Amygdala (tissue), 56 donors: ENCODE measurements at places on chromosomes 2 and 18.
A peak's percentile ranks its signal among the peaks of the same experiment; 100 is the strongest.

- DNase-seq = no peak
Observed at GRCh38 chr2:195706161-195706900, 49.3 kb downstream of the SLC39A10 start.

GRCh38 chr2:217801115-217801531 is 201.7 kb downstream of the TNS1 start:
- no peak for DNase-seq

DNA sequence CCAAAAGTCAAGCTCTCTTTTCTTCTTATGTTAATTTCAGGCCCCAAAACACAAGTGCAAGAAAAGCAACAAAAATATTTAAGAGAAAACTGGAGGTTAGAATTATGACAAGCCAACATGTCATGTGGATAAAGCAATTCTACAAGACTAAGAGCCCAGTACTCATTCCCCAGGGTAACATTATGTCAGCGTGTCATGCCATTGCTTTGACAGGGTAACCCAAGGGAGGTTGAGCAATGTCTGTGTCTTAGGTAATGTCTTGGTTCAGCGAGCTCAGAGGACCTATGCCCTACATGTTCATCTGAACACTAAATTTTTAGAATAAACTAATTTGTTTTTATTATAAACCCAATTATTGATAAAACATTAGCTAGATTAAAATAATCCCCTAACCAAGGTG is 173.2 kb upstream of the ZNF804A start:
- DNase-seq = no peak

DNA sequence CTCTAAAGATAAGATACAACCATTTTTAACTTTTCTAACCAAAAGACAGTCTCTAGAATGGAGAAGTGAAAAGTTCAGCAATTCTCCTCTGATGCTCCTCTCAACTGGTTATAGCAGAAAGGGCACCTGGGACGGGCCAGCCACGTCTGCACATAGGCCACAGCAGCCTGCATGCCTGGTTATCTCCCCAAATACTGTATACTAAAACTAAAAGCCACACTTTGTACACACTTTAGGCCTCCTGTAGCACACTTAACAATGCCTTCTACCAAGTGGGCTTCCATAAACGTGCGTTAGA is 179.1 kb downstream of the ANKRD44 start:
- no peak for DNase-seq

GRCh38 chr2:129061069-129061768 is 742.6 kb upstream of the HS6ST1 start:
- DNase-seq = no peak

- no peak for DNase-seq
Observed at GRCh38 chr18:76847916-76848315, 25.6 kb downstream of the ZNF236 start.

- DNase-seq = no peak
Observed at GRCh38 chr2:60649721-60650120, 96.3 kb upstream of the BCL11A start.

GRCh38 chr2:8626572-8626971 is 55.3 kb upstream of the ID2 start:
- DNase-seq = no peak

DNA sequence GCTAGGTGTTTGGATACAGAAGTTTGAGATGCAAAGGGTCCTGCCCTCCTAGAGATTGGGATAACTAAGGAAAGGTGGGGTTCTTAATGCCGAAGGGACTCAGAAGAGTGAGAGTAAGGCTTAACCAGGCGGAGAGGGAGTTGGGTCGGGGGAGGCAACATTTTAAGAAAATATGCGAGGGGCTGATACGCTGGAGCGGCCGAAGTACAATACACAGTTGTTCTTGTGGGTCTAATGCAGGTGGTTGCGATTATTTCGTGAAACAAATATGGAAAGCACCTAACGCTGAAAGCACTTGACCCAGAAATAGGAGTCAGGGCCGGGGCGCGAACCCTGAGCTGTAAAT is 344 bp upstream of the MRPL33 start:
- no peak for DNase-seq

- no peak for DNase-seq
Observed at GRCh38 chr2:95260028-95261023, 13.9 kb upstream of the PROM2 start.

GRCh38 chr2:179031731-179032408 is 18.1 kb downstream of the CCDC141 start:
- DNase-seq = no peak

GRCh38 chr2:131154071-131154531 is 49.0 kb downstream of the PLEKHB2 start:
- peak; percentile 9 for DNase-seq

DNA sequence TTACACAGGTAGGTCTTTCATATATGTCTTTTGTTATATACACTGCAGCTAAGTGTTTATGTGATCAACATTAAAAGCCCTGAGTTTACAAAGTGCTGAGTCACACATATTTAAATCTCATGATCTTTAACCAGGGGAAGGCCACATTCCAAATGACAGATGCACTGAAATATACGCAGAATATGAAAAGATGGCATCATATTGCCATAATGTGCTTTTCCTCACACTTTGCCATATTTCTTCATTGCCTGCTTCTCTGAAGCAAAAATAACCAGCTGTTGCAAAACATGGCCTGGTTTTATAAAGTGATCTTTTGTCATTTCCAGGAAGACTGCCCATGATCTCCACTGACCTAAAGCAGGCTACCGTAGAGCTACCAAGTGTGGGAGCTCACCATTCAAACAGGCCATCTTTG is 93.5 kb upstream of the MAPRE2 start:
- DNase-seq = no peak

DNA sequence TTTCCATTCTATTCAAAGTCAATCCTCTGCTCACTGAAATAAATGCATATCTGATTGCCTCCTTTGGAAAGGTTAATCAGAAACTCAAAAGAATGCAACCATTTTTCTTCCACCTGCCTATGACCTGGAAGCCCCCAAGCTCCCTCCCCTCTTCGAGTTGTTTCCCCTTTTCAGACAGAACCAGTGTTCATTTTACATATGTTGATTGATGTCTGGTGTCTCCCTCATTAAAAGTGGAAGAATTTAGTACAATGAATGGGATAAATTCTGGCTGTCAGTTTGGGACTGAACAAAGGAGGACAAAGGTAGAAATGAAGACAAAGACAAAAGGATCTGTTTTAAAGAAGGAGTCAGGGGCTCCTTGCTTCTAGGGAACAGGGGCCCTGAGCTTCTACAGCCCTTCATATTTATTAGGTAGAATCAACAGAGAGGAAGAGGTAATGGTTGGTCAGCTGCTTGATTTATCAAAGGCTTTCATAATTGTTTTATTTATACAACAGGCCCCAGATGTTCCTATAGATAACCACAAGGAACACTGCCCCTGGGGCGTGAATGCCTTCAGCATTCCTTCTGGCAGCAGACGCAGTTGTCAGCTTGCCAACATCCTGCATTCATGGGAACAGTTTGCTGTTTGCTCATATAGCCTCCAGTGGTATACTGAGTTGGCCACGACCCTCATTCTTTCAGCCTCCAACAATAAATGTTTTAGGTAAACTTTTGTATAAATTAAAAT is 949.8 kb upstream of the LRATD1 start:
- no peak for DNase-seq

DNA sequence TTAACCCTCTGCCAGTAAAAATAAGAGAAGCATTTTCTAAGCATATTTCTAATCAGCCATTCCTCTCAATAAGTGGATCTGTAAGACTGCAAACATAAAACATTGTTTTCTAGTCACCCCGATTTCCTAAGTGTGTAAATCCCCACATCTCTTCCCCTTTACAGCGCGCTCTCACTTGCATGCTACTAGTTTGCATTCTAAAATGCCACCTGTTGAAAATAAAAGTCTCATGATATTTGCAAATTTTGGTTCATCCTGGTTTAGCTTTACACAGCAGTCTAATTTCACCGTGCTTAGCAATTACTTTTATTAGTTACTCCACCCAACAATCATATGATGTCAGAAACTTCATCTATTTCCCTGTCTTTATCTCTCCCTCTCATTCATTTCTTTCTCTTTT is 1230.7 kb upstream of the ZEB2 start:
- no peak for DNase-seq

DNA sequence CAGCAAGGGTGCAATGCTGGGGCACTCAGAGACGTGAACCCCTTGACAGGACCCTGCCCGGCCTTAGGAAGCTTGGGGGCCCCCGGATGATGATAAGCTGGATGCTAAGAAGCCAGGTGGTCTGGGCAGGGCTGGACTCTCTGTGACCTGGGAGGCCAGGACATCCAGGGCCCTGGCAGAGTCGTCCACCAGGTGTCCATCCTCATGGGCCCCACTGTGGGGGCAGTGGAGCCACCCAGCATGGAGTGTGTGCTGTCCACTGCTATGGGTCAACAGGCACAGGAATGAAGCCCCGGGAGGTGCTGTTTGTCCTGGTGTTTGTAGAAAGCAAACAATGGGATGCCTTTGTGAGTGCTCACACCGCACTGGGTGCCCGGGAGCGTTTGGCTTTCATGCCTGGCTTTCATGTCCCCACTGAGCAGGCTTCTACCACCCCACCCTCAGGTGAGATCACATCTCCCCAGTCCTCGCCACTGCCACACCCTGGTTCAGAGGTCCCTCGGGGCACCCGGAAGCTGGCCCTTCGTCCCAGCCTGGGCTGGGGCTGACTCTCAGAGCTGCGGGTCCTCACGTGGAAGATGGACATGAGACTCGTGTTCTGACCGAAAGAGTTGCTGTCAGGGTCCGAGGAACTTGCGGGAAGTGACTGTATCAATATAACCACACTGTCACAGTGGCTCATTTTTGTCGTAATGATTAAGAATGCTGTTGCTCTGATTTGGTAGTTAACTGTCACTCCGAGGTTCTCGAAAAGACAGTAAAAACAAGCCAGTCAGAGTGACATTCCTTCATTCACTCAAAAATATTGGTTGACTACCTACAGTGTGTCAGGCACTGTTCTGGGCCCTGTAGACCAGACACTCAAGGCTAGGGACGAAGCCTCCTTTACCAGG is 53.3 kb downstream of the INHBB start:
- DNase-seq = no peak

GRCh38 chr18:13418013-13418710 is 199.6 kb downstream of the LDLRAD4 start:
- DNase-seq = no peak

DNA sequence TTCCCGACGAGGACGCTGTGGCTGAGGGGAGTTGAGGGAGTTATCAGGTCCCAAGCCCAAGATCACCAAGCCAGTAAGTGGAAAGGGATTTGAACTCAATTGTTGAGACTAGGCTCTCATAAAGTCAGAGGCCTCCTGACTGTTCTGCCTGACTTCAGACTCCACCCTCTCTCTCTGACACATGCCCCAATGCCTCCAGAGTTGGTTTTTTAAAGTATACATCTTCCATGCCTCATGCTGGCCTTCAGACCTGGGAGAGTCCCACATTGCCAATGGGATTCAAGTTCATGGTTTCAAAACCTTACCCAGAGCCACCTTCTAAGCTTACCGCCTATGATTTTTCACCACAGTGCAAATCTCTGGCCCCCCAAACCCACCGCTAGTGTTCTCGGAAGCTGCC is 100.8 kb downstream of the RTN4 start:
- DNase-seq = no peak

GRCh38 chr2:210860276-210860675 is 303.9 kb downstream of the CPS1 start:
- no peak for DNase-seq

- no peak for DNase-seq
Observed at GRCh38 chr2:175872721-175873120, 129.3 kb downstream of the LNPK start.

GRCh38 chr18:56489893-56490292 is 148.5 kb downstream of the TXNL1 start:
- no peak for DNase-seq

DNA sequence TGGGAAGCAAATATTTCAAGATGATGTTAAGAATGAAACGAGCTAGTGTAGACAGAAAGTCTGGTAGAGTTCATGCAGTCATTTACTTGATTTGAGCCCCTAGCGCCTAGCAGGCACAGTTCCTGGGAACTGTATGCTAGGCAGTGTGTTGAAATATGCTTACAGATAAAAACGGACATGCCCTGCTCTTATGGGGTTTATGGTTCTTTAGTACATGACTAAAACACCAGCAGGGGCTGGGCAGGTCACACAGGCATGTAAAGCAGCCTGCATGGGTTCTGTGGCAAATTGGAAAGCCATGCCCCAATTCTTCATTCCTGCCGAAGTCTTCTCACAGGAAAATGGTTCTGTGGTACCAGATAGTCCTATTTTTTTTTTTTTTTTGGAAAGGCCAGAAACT is 27.3 kb upstream of the MGAT5 start:
- DNase-seq = no peak

DNA sequence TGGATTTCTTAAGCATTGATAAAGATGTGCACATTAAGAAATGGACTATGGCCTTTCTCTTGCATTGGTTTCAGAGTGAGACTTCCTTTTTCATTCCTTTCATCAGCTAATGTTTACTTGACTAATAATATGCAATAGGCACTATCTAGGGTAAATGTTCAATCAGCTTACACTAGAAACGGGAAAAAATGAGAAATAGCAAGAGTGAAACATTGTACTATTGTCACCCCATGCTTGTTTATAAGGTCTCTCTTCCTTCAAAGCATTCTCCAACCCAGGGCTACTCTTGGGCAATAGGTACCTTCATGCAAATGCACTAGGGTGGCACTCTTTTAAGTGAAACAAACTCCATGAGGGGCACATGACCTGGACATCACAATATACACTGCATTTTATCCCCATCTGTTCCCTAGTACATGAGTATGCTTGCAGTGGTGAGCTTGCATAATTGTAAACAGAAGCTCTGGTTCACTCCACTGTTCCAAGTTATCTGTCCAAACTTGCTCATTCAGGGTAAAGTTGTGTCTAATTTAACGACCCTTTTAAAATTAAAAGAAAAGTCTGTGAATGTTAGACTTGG is 402.3 kb downstream of the ERBB4 start:
- no peak for DNase-seq

DNA sequence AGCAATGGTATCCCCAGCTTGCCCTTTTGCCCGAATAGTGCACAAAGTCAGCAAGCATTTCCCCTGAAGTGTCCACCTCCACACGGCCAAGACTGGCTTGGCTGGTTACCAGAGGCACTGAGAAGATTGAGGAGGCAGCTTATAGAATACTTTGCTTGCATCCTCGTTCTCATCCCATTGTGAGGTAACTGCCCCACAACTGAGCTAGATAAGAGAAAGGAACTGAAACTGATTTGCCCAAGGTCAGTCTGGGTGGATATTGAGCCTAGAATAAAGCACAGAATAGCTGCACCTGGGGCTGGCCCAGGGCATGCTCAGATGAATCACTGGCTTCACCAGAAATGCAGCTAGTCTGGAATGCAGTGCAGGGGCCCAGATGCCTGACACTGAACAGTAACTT is 32.7 kb upstream of the MAP4K3 start:
- no peak for DNase-seq

DNA sequence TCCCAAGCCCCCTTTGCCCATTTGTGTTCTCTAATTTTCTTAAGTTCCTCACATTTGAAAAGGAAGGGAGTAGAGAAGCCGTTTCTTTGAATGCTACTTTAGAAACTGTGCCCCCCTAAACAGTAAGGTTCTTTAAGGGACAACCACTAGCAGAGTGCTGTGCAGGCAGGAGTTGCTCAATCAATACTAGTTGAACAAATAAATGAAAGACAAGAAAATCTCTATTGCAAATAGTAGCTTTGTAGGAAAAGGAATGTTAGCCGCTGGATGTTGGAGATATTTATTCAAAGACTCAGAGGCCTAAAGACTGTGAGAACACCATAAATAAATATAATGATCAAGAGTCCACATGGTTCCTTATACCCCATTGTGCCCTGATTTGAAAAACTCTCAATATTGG is 119.8 kb upstream of the SMAD7 start:
- DNase-seq = no peak

GRCh38 chr2:44211183-44211582 is 42.5 kb downstream of the PPM1B start:
- DNase-seq = no peak
